Stimulated activated CD8-positive, alpha-beta memory T cell treated with anti-CD3 and anti-CD28 coated beads, Interleukin-15, amount 100 ng/mL, for 4 hours (primary cell): ENCODE measurements at places on chromosomes 2 and 18.
A peak's percentile ranks its signal among the peaks of the same experiment; 100 is the strongest.

DNA sequence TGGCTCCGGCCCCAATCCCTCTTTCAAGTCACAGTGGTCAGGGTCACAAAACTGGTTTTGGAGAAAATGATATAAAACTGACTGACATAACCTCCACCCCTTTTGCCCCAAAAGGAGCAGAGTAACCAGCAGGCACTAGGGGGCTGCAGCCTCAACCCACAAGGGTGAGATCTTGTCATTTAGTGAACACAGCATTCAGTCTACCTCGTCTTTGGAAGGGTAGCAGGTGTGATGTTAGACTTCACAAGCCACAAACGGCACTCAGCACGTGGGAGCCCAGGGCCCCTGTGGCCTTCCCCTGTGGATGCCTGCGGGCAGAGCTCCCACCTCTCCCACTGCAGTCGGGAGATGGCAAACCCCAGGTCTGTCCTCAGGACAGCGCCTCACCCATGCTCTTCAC lies 372.1 kb upstream of the MYT1L start:
- DNase-seq: no peak

- no peak for DNase-seq
These were observed 160.5 kb downstream of the SETBP1 start for GRCh38 chr18:44841221-44841620.

- no peak for DNase-seq
These were observed 349.8 kb downstream of the TNS1 start for GRCh38 chr2:217652761-217653639.

- DNase-seq: no peak
These were observed 135.2 kb downstream of the DPP10 start for GRCh38 chr2:114577657-114578056.

DNA sequence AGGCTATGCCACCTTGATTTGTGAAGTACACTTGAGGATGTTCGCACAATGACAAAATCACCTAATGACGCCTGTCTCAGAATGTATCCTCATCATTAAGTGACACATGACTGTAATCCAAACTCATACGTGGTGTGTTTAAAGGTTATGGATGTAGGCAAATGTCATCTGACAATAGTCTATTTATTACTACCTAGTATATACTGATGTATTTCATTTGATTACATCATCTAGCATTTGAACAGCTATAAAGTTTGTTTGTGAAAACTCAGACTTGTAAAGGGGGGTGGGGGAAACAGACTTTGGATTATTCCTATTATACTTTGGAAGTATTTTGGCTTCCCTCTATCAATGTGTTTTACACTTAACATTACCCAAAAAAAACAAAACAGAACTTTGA lies 129.9 kb downstream of the TANC1 start:
- DNase-seq: no peak

GRCh38 chr2:207571370-207571769 lies 41.6 kb downstream of the CREB1 start:
- DNase-seq: no peak

DNA sequence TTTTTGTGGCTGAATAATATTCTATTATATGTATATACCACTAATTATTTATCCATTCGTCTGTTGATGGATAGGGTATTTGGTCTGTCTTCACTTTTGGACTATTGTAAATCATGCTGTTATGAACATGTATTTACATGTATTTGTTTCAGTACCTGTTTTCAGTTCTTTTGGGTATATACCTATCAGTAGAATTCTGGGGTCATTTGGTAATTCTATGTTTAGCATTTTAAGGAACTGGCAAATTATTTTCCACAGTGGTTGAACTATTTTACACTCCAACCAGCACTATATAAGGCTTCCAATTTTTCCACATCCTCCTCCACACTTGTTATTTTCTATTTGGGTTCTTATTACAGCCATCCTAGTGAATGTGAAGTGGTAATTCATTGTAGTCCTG lies 12.4 kb upstream of the TANK start:
- DNase-seq: no peak

DNA sequence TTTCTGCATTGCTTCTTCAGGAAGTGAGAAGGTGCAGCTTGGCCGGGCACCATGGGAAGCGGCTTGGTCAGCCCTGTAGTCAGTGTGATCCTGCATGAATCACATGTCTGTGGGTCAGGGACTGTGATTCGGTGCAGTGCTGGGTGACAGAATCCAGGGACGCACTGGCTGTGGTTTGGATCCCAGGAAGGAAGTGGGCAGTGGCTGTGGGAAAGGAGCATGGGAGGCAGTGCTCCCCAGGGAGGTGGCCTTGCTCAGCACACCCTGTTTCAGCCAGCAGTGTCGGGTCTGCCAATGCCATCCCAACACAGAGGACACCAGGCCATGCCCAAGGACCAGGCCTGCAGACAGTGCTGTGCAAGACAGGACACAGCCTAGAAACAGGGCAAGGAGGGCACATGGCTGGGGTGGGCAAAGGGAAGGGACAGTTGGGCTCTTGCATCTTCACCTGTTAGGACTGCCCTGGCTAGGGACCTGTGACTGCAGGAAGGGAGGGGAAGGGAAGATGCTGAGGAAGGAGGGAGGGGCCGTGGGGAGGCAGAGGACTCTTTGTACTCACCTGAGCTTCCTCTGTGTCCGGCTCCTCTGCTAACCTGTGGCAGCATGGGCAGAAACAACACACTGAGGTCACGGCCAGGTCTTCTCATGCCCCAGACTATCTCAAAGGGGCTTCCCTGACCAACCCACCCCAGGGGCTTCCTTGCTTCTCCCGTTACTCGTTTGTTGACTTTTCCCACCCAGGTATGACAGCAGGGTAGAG lies 37.2 kb upstream of the DNMT3A start:
- no peak for DNase-seq

DNA sequence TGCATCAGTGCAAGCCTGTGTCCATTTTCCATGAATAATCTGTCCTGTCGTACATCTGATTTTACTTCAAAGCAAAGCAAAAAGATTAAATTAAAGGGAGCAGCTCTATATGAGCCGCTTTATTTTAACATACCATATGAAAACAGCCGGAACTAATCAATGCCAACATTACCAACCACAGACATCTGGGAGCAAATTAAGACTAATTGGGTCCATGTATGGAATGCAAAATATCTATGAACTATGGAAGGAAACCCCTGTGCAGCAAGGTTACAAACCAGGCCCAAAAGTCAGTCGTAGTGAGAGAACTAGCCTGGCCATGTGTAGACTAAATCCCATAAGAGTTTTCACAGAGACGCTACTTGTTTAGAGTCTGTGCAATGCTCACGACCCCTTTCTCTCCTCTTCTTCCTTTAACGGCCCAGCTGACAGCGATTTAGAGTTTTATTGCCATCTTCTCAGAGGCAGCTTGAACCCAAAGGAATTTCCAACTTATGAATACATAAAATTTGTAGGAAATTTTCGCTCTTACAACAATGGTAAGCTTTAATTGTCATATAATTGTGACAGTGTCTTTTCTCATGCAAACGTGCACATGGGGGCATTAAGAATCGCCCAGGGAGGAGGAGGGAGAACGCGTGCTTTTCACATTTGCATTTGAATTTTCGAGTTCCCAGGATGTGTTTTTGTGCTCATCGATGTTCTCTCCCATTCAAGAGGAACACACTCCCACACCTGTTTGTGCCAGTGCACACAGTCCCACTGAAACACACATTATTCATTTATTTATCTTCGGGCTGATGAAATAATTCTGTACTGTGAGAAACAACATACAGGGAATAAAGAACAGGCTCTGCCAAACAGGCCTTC lies 52.9 kb upstream of the RPL31 start:
- no peak for DNase-seq

DNA sequence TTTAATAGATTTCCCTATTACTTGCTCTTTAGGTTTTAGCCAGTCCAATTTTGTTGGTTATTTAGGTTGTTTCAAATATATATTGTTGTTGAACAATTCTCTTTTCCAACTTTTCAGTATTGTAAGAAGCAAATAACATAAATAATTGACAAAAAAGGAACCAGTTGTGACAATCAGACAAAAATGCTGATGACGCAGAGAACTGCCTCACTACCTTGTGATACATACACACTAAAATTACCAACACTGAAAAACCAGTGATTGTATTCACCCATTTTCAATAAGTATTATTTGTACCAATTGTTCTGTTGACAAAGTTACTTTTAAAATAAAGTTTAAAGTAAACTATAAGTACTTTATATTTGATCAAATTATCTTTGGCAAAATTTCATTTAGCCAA lies 43.1 kb upstream of the NABP1 start:
- DNase-seq: no peak

GRCh38 chr2:54041135-54041534 lies 70.3 kb upstream of the PSME4 start:
- DNase-seq: peak; percentile 21

GRCh38 chr2:8506746-8507145 lies 175.1 kb upstream of the ID2 start:
- no peak for DNase-seq

DNA sequence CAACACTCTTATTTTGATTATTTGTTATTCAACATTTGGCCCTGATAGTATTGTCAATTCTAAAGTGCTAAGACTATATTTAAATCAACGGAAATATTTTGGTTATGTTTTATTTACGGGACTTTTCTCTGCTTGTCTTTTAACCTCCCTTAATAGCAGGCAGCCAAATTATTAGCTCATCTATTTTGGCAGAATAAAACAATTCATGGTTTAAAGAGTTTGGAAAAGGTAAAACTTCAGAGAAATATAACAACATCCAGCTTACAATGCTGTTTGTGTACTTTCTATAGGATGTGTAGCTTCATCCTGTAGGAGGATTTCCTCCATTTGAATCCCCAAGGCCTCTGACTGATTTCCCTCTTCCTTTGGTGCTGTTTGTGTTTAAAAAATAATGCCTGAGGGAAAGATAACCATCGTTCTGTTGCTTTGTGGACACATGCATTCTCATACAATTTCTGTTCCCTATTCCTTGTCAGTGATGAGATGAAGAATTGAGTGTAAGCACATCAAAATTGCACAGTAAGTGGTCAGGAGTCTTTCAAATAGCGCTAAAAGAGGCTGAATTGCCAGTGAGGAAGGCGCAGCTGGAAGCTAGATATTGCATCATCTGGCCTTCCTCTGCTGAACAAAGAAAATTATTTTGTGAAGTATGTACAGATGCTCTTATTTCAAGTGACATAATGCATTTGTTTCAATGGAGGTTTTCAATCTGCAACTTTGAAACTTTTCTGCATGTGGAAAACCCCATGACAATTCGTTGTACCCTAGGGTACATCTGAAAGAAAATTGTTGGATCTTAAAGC lies 80.3 kb downstream of the CD28 start:
- DNase-seq: no peak

DNA sequence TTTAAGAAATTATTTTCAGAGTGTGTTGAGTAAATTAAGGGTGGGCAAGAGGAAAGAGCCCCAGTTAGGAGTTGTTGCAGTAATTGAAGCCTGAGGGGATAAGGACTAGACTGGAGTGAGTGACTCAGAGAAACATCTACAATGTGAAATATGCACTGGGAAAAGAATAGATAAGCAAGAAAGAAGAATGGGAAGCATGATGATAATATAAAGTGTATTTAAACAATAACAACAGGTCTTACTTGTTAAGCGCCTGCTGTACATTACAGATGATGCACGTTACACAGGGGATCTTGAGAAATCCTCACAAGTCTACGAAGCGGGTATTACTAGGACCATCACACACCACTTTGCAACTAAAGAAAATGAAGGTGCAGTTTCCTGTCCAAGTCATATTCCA lies 73.6 kb upstream of the STK17B start:
- no peak for DNase-seq

GRCh38 chr2:82428251-82428650 lies 2030.8 kb downstream of the SUCLG1 start:
- DNase-seq: no peak

DNA sequence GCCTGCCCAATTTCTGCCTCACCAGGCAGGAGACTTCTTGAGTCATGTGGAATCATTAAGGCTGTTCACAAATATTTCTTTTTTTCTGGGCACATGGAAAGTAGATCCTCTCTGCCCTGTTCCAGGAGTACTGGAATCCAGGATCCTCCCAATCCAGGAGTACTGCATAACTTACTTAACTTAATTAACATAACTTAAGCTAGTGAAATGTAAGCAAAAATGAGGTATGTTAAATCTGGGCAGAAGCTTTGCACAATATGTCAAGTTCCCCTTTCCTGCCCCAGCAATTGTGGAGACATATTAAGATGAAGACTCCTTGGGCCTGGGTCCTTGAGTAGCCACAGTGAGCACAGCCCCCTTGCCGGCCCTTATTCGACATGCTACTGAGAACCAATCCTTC lies 3.2 kb downstream of the CD207 start:
- no peak for DNase-seq

DNA sequence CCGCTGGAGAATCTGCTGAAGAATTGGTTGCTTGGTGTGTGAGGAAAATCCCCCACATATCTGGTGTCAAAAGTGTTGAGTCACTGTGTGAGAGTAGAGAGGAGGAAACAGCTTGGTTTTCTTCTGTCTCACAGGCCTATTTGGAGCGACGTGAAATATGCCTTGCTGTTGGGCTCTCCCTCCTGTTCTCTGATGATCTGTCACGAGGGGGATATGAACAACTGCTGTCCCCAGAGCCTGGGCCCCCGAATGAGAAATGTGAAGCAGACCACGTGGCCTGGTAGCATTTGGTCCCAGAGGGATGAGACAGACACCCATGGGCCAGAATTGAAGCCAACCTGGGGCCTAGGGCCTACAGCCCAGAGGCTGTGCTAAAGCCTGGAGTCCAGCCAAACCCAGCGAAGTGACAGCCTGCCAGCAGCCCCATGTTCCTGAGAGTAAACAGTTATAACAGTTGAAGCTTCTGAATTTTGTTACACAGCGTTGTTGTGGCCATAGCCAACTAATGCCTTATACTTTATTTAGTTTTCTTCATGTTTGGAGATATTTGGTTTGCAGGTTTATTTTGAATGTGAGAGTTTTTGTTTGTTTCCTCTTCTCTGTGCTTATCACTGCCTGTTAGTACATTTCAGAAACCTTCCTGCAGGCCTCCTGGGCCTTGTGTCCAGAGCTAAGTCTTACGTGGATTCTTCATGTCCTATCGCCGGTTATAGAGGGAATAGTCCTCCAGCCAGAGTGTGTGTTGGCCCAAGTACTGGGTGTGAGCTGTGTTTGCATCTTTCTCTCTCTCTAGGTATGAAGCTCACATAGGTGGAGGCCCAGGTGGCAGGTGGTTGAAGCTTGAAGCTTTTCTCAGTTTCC lies 18.7 kb upstream of the COLEC12 start:
- DNase-seq: no peak

DNA sequence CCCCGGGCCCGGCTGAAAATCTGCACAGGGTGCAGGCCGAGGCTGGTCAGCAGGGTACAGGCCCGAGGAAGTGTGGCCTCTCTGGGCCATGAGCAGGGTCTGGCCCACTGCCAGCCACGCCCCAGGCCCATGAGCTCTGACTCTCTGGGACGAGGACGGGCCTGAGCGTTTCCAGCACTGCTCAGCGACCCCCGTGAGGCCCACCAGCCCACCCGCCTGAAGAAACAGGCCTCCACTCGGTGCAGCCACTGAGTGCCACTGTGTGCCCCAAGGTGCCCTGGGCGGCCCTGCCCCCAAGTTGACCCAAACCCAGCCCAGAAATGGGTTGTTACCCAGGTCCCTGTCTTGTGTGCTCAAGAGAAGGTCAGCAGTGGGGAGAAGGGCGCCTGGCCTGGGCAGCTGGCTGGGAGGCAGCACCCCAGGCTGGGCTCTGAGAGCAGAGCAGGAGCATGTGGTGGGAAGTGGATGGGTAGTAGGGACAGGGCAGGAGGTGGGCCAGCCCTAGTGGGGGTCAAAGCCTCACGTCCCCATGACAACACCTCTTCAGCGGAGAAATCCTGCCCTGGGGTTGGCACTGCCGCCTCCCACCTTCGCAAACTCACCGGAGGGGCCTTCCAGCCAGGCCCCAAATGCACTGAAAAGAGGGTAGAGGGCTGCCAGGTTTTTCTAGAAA lies 2.1 kb upstream of the SNED1 start:
- DNase-seq: no peak
